ENCODE measurements at places on chromosomes 1 and 21.

DNA sequence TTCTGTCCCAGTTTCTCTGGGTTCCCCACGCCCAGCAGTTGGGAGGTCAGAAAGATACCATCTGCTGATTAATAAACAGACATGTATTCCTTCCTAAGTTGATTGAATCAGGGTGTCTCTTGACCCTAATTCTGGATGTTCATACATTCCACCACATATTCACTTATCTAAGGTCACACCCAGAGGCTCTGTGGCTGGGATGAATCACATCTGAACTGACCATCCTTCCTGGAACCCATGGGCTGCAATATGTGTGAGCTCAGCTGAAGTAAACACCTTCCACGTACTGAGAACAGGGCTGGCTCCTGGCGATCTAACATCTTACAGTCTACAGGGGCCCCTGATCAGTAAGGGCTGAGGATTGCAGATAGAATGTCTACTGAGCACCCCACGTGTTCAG lies 20.5 kb upstream of the TRABD2B start:
- DNase-seq, result no peak

DNA sequence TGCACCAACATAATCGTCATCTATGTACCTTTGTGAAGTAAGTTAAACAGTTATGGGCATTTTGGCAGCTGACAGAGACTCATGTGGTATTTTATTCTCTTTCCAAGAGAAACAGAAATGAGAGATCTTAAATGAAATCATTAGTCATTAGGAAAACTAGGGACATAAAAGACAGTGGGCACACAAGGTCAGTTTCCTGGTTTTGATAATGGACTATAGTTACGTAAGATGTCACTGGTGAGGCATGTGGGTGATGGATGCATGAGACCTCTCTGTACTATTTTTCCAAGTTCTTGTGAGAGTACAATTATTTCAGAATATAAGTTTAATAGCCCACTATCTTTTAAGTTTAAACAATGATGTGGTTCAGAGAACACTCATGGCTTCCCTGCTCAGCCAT lies 216.9 kb downstream of the APP start:
- DNase-seq, result no peak

GRCh38 chr1:219099307-219099706 lies 74.4 kb upstream of the LYPLAL1 start:
- no peak for DNase-seq

GRCh38 chr1:235045034-235045690 lies 83.5 kb downstream of the TOMM20 start:
- DNase-seq, result no peak

DNA sequence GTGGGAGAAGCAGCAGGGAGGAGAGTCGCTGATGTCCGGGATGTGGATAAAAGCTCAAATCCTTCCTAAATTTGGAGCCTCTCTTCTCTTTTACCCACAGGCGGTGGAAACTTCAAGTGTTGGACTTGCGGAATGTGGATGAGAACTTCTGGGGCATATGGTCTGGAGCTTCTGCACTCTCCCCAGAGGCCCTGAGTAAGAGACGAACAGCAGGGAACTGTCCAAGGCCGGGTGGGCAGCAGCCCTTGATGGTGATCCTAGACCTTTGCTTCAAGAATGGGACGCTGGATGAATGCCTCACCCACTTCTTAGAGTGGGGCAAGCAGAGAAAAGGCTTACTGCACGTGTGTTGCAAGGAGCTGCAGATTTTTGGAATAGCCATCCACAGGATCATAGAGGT lies 1.9 kb downstream of the PRAMEF12 start:
- DNase-seq, result no peak

- no peak for DNase-seq
These were observed 8.9 kb downstream of the SDCCAG8 start for GRCh38 chr1:243264717-243265116.

DNA sequence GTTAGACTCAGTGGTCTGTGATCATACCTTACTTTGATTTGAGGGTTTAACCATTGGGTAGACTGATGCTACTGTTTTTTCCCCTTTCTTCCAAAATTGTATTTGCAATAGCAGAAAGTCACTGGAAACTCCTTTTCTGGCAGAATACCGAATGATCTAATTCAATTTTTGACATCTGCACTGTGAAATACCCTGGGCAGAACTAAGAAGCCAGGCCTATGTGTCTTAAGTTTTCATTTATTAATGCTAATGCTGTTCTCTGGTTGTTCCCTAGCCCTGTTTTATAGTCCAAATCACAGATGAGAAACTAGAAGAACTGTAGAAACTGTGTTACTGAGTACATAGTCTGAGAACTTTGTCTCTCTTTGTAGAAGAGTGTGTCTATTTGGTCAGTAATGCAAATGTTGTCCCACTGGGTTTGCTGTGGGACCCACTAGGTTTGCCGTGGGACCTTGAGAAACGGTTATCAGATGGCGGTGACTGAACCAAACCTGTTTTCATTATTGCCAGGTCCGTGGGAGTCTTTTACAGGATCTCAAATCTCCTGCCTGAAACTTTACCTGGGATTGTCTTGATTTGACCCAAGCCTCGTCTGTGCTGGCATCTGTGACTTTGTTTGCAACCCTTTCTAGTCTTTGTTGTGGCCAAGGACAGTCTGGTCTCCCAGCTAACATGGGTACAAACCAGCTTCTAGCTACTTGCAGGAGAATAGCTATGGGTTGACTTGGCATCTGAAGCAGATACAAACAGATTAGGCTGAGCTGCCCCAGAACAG lies 41.4 kb downstream of the PEX14 start:
- DNase-seq, result no peak

- no peak for DNase-seq
These were observed 433.8 kb downstream of the CAMTA1 start for GRCh38 chr1:7219031-7219430.

GRCh38 chr1:207644166-207644851 lies 624 bp upstream of the CR1L start:
- DNase-seq, result no peak

DNA sequence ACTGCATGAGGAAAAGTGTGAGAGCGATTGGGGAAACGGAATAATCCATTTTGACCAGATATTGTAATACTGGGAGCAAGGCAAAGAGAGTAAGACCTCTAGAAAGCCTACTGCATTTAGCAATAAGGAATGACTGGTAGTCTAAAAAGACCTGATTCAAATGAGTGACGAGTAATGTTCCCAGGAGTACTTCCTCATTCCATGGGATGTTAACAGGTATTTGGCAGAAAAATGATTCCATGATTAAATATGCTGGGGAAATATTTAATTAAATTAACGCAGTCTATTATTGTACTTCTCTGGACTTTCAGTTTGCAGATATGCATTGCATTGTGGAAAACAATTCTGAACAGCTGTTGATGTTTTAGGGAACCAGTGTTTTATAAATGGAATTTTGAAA lies 105.5 kb downstream of the RPE65 start:
- no peak for DNase-seq

- no peak for DNase-seq
These were observed 33.4 kb upstream of the XPR1 start for GRCh38 chr1:180598333-180598974.

DNA sequence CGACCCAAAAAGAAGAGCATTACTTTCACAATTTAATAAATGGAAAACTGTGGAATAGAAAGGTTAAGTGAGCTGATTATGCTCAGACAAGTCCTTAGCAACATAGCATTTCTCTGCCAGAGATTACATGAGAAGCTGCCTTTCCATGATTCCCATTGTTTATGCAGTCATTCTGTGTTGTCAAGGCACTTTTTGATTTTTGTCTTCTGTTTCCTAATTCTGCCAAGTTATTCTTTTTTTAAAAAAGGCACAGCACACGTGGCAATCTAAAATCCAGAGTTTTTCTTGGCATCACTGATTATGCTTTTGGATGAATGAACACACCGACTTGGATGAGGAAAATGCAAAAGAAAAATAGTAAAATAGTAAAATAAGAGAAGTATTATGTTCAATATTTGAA lies 185.0 kb downstream of the RGS7 start:
- no peak for DNase-seq

DNA sequence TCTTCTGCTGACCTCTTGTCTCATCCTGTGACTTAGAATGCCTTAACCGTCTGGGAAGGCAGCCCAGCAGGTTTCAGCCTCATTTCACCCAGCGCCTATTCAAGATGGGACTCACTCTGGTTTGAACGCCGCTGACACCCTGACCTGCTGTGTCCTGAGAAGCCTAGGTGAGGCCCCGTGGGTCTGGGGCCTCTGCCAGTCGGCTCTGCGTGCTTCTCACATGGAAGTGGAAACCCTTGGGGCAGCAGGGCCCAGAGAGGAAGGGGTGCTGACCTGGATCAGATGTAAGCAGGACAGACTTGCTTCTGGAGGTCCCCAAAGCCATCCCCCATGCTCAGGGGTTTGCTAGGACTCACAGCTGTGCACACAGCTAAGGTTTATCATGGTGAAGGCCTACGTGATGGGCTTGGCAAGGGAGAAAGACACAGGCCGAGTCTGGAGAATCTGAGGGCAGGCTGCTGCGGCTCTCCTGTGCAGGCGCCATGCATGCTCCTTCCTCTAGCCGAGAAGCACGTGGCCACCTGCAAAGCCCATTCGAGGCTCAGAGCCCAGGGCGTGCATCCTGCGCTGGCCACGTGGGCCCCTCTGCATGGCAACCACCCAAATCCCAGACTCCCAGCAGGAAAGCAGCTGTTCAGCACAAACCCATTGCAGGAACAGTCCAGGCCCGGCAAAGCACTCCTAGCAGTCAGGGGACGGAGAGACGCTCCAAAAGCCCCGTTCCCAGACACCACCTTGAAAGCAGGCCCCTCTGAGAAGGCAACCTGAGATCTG lies 3.8 kb downstream of the TRPM2 start:
- DNase-seq, result no peak

DNA sequence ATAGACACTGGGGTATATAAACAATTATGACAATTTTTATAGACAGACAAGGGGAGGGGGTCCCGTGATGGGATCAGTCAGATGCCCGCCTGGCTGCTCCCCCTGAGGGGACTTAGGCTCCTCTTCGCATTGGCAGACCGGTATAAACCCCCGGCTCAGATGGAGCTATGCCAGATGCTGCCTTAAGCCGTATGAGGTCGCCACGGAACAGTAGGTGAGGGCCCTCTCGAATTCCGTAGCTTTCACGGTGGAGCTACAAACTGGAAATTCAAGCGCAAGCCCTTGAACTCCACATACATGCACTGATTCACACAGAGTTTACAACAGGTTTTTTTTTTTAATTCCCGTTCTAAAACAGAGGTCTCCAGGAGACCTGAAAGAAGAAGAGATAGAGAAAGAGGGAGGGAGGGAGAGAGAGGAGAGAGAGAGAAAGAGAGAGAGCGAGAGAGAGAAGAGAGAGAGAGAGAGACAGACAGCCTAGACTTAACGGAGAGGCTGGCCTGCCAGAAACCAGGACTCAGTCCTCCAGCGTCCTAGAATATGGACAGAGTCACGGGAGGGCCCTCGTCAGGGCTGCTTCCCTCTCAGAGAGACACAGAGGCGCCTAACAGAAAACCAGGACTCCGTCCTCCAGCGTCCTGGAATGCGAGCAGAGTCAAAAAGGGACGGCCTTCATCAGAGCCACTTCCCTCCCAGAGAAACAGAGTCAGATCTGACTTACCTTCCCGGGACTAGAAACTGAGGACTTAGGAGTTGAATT lies 24.4 kb upstream of the TMEM54 start:
- DNase-seq, result no peak

DNA sequence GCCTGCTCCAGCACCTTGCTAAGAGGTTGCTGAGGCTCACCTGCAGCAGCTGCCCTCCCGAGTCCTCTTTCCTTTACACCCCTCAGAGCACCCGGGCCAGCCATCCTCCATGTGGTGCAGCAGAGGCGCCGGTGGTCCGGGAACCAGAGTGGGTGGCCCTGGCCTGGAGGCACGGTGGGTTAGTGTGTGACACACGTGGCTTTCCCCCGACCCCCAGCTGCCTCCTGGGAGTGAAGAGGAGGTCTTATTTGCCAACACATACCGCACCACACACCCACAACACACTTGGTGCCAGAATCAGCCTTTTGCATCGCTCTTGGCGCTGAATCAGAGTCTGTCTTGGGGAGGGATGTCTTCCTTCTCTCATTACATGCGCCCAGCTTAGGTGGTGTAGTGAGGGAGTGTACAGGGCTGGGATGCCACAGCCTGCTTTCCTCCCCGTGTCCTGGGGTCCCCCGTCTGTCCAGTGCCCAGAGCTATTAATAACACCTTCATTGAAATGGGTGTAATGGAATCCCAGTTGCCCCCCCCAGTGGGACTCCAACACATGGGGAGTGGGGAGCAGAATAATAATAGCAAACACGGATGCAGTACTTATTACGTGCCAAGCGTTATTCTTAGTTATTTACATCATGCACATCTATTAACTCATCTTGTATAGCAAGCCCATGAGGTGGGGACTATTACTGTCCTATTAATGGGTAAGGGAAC lies 38.2 kb downstream of the MAPKAPK2 start:
- DNase-seq, result no peak

DNA sequence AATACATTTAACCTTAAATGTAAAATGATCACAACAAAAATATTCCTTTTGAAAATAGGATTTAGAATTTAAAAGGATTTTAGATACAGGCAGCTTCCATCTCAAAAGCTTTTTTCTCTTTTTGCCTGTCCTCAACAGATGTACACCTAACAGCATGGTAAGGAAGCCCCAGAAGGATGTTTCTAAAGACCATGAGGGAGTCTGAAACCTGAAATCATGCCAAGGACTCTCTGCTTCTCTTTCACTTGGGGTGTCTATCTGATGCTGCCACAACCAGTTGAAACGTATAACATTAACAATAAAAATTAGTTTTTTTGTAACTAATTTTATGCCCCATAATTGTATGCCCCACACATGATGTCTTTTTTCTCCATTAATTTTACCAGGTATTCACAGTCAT lies 5.4 kb upstream of the ZNF281 start:
- no peak for DNase-seq

- DNase-seq, result no peak
These were observed 19.9 kb upstream of the KCNA10 start for GRCh38 chr1:110538921-110539320.

GRCh38 chr1:225253784-225254183 lies 174.1 kb downstream of the LBR start:
- DNase-seq, result no peak

DNA sequence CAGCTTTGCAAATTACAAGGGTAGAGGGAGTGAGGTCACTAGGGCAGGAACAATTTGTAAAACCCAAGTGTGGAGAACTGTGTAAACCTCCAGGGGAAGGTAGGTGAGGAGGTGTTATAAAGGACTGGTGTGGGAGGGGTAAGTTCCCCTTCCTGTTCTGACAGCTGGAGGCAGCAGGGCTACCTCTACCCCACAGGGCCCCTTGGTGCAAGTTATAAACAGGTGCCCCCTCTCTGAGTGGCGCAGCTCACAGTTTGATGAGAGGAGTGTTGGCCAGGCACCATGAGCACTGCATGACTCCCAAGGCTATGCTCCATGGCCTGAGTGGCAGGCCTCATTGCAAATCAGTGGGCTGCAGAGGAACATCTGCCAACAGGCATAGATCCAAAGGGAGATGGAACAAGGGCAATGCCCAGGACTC lies 41.0 kb downstream of the MFSD2A start:
- no peak for DNase-seq

DNA sequence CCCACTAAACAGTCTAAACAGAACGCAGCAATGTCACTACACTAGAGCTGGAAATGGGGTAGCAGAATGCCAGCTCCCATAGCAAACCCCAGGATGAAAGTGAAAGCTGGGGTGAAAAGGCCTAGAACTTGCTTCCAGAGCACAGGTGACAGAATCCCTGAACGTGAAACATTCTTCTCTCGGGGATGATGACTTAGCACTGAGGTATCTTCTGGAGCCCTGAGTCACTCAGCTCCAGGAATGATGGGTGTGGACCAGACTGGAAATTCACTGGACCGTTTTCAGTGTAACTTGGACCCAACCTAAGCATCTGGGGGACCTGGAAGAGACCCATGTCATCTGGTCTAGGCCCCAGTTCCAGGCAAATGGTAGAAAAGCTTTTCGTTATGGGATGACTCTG lies 108.9 kb downstream of the CDC7 start:
- no peak for DNase-seq

Data from activated CD4-positive, CD25-positive, alpha-beta regulatory T cell (primary cell).